ENCODE measurements at places on chromosomes 2 and 18.

- DNase-seq: no peak
Observed at GRCh38 chr2:70895998-70896764, 39.5 kb upstream of the ATP6V1B1 start.

DNA sequence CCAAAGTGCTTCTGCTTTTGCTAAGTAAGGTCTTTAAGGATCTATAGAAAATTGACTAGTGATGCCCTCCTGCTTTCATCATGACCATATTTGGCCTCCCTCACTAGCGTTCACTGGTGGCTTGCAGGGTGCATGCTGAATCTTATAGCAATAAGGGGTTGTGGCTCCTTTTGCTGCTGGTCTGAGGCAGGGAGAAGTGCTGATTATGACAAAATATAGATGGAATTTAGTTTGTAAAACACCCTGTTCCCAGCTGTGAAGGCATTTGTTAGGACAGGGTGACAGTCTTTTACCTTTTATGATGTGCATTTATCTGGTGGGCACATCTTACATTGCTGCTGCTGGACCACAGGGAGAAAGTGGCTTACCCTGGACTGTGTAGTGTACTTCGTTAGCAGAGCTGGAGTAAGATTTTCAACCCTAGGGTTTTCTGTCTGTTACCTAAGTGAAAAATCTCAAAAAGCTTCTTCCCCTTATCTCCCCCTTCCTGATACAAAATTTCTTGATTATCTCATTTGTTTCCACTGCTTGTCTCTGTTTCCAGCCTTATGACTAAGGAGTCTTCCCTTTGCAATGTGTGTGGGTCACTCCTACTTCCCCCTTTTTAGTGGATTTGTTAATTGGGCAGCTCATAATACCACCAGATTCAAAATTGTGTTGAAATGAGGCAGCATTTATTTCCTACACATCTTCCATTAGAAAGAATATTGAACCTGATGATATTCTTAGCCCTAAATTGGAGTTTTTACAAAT is 21.2 kb upstream of the RPL37A start:
- no peak for DNase-seq

- no peak for DNase-seq
Observed at GRCh38 chr2:225398372-225398771, 1.1 kb upstream of the NYAP2 start.

DNA sequence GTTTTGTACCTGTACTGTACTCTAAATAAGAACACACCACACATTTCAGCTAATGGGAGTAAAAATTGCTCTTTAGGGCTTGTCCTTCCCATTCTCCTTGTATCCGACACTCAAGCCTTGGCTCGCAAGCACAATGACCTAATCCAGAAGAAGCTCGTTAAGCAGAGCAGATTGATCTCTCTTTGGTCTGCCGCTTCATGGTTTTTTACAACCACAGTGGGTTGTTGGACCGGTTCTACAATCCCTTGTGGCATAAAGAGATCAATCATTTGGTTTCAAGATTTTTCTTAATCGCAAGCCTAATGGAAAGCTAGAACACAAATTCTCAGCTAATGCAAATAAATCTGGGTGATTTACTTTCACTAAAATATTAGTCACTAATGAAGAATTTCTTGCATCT is 662.1 kb downstream of the LRP1B start:
- DNase-seq: no peak

GRCh38 chr2:67169417-67170140 is 227.6 kb upstream of the ETAA1 start:
- no peak for DNase-seq

- no peak for DNase-seq
Observed at GRCh38 chr2:34447097-34447496, 848.0 kb upstream of the FAM98A start.

DNA sequence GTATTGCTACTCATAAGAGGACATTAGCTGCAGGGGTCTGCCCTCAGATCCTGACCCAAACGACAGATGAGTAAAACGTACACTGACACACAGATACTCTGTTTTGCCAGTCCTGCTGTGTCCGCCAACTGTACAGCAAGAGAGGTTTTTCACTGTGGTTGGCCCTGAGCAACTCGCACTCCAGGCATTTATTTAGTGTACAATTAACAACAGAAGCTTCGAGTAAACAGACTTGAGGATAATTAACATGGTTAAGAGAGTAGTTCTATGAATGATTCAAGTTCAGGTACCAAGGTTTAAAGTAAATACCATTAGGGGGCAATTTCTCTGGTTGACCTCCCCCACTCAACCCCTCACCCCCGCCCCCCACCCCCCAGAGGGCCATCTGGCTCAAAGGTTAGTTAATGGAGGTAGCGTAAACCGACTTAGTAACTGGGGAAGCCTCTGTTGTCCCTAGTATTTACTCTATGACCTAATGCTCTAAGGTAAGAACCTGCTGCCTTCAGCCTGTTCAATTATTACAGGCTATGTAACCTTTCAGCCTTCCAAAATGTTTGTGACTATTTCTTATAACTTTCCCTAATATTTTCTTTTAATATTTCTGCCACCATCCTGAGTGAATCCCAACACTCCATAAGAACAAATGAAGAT is 103.9 kb upstream of the XIRP2 start:
- DNase-seq: no peak

- no peak for DNase-seq
Observed at GRCh38 chr2:177282181-177282641, 17.7 kb upstream of the NFE2L2 start.

DNA sequence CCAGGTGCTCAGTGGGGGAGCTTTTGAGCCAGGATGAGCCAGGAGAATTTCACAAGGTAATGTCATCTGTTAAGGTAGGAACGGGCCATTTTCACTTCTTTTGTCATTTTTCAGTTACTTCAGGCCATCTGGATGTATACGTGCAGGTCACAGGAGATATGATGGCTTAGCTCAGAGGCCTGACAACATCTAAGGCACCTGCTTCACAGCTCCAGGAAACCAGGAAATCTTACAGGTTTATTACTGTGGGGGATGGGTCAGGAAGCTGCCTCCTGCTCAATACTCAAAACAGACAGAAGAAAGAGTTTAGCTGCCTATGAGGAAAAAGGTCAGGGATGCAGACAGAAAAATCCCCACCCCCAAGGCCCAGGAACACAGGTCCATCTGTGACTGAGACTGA is 364.3 kb upstream of the LRP1B start:
- DNase-seq: no peak

- DNase-seq: no peak
Observed at GRCh38 chr2:202758604-202759003, 113.0 kb downstream of the ICA1L start.

All from stimulated activated CD8-positive, alpha-beta memory T cell treated with anti-CD3 and anti-CD28 coated beads, Interleukin-15, amount 100 ng/mL, for 48 hours (primary cell).